Calu3 (cell line): ENCODE measurements at places on chromosomes 7 and 10. TPM values are rescaled to one million over a fixed set of nuclear protein-coding genes. Genes with fewer than 3 reads are reported as not detected.

- no peak for DNase-seq
Measured at GRCh38 chr10:117736655-117737054, 194.1 kb downstream of the EMX2 start.

GRCh38 chr10:107032700-107033401 lies 131.7 kb downstream of the SORCS1 start:
- no peak for DNase-seq

DNA sequence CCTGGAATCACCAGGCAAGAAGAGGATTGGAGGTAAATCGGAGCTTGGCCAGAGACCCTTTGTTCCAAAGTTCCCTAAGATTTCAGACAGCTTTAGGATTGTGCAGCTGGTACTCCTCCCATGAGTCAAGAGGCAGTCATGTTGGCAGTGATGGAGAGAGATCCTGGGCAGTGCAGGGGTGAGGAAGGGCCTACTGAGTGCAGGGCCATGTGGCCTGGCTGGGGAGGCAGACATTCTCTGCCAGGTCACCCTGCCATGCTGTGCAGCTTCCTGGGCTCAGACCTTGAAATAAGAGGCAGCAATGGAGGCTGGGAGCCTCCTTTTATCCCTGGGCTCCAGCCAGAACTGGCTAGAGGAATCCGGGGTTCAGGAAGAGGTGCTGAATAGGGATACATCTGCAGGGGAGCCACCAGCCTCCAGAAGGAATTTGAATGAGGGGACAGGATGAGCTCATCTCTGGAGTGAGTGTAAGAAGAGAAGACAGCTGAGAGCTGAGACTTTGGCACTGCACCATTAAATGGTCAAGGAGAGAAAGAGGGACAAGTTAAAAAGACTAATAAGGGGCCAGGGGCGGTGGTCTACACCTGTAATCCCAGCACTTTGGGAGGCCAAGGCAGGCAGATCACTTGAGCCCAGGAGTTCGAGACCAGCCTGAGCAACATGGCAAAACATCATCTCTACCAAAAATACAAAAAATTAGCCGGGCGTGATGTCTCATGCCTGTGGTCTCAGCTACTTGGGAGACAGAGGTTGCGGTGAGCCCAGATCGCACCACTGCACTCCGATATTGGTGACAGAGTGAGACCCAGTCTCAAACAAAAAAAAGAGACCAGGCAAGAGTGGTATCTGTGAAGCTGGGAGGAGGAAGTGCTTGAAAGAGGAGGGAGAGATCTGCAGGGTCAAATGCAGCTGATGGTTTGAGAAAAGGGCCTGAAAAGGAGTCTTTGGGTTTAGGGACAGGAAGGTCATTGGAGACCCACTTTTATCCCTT lies 12.0 kb downstream of the SFTPD start:
- no peak for DNase-seq

DNA sequence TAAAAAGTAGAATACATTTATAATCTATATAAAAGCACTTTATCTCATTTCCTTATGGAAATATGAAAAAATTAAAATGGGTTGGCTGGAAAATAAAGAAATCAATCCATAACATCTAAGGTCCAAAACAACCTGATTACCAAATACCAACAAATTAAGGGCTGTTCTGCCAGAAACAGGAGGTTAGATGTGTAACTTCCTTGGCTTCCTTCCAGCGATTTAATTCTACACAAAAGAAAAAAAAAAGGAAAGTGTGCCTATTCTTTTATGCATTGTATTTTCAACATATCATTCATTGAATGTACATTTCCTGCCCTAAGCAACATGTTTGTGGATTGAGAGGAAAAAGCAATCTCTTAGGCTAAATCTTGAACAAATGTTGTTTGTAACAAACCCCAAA lies 36.2 kb upstream of the USP6NL start:
- DNase-seq = no peak

The ABHD11 gene
- 67.7 and 85.2 TPM in 2 replicates for total RNA-seq

The ADCYAP1R1 gene
- not detected in 2 replicates for total RNA-seq
